ENCODE measurements at places on chromosomes 3 and 15.

DNA sequence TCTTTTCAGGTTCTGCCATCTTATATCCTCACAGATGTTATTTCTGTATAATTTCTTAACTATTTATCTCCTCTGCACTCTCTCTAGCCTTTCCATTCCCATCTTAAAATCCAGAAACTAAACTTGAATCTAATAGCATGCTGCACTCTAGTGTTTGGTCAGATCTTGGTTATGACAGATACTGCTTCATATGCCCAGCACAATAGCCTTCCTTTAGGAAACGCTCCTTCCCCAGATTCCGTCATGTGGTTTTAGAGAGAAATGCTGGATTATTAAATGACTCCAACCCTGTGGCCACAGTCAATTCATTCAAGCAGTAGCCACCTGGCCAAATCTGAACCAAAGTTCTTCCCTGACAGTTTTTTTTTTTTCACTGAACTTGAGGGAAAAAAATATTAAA, 19.4 kb downstream of the RASGRP1 start:
- peak; percentile 16 for DNase-seq

GRCh38 chr3:149532489-149533180, 58.1 kb downstream of the TM4SF4 start:
- peak; percentile 57 for DNase-seq

DNA sequence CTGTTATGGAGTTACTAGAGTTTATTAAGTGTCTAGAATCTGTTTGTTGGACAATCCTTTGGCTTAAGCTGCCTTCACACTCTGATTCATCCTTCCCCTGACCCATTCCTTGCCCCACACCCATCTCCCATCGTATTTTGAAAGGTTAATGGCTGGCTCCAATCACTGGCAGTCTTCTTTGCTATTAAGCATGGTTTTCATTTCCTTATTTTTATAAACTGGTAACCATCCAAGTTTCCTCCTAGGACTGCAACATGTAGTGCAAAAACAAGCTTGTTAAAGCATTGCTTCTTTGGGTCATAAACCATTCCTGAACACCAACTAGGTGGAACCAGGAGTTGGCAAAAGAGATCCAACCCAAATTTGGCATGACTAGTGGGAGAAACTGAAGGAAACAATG, 148.4 kb downstream of the DTWD1 start:
- DNase-seq = peak; percentile 9

GRCh38 chr3:188212308-188212969, 58.5 kb downstream of the LPP start:
- no peak for DNase-seq

GRCh38 chr3:177598097-177598833, 401.0 kb upstream of the TBL1XR1 start:
- peak; percentile 67 for DNase-seq

GRCh38 chr3:9703736-9704346, at the start of gene CPNE9:
Gene CPNE9 (plus strand): TSS chr3:9703833. CDS start chr3:9703997, 164 bp downstream.
- no peak for DNase-seq

DNA sequence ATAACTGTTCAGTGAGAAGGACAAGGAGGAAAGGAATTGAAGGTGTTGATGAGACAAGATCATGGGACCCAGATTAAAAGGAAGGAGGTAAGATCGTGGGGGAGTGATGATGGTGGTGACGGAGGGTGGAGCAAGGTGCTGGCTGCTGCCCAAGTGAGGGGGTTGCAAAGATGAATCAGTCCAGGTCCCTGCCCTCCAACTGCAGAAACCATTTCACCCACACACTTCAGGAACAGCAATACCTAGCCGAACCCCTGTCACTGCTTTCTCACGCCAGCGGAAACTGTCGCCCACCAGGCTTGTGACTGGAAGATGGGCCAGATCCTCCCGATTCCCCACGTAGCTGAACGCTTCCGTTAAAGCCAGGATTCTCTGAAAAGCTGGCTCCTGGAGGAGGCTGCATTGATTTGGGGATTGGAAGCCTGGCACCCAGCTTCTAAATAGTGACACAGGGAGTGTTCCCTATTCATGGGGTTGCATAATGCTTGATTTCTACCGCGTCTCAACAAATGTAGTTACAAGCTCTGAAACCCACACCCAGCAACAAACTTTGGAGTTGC, 3.2 kb upstream of the LSG1 start:
- DNase-seq = peak; percentile 31

- no peak for DNase-seq
These were observed 8.0 kb upstream of the OXTR start for GRCh38 chr3:8777201-8777977.

GRCh38 chr3:45210308-45211041, 15.6 kb downstream of the TMEM158 start:
- peak; percentile 72 for DNase-seq

GRCh38 chr3:112736805-112737566, 96.0 kb upstream of the CCDC80 start:
- no peak for DNase-seq

DNA sequence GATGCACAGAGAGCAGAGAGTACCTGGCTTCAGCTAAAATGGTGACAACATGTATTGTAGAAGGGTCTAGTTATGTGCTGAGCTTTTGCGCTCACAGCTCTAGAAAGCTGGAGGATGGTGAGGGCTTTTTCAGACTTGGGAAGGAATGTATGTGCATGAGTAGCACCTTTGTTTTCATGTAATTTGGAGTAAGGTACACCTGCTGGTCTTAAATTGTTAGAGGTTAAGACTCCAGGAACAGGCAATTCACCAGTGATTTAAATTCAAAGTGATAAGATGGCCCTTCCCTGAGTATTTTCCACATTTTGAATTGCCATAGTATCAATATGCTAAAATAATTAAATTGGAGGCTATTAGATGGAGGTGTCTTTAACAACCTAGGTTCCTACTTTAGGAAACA, 436.4 kb upstream of the GOLIM4 start:
- DNase-seq = no peak

DNA sequence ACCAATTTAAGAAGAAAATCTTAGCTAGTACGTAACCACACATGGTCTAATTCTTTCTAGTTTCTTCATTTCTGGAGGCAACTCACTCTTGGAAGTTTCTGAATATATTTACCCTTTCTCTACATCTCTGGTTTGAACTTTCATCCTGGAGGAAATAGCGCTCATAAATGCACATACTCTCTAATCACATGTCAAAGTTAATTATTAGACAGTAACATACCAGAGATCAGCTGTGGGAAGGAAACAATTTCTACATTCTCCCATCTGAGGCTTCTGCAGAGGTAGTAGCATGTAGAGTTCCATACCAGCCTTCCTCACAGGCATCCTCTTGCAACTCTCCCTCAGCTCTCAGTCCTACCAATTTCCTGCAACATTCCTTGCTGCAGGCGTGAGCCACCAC, 132.5 kb downstream of the RBPMS2 start:
- DNase-seq = no peak

- DNase-seq = peak; percentile 63
These were observed 588.3 kb upstream of the NAALADL2 start for GRCh38 chr3:174270841-174271240.

DNA sequence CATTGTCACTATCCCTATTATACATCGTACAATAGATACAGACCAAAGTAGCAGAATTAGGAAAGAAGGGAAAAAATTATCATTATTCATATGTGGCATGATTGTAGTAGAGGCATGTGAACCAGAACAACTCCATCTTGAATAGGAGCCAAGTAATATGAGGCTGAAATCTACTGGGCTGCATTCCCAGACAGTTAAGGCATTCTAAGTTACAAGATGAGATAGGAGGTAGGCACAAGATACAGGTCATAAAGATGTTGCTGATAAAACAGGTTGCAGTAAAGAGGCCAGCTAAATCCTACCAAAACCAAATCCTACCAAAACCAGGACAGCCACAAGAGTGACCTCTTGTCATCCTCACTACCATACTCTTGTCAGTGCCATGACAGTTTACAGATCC, 1035.4 kb upstream of the SEMA6D start:
- no peak for DNase-seq

DNA sequence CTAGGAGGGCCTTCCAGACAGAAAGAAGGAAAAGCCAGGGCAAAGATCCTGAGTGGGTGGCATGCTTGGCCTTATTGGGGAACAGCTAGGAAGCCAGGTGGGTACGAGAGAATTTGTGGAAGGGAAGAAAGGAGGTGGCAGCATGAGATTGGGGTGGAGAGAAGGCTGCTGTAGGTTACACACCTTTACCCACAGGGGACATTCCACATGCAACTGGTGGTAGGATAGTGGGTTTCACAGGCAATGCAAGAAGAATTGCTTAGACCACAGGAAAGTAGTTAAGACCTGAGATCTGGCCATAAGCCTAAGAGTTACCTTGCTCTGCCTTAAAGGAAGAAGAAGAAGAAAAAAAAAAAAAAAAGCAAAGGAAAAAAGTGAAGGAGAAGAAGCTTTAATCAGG, 19.8 kb downstream of the ANP32A start:
- DNase-seq = no peak

DNA sequence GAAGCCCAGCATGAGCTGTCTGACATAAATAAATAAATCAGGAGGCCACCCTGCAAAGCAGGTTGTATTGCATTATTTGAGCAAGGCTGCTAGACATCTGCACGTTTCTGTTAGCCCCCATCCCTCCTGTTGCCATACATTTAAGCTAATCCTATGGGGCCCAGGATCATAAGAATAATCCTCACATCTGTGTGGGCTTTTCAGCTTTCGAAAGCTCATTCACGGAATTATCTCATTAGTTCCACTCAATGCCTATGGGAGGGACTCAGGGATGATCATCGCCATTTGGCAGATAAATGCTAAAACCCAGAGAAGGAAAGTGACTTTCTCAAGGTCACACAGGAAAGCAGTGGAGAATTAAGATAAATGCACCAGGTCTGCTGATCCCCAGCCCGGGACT, 123.4 kb downstream of the TLE3 start:
- no peak for DNase-seq

DNA sequence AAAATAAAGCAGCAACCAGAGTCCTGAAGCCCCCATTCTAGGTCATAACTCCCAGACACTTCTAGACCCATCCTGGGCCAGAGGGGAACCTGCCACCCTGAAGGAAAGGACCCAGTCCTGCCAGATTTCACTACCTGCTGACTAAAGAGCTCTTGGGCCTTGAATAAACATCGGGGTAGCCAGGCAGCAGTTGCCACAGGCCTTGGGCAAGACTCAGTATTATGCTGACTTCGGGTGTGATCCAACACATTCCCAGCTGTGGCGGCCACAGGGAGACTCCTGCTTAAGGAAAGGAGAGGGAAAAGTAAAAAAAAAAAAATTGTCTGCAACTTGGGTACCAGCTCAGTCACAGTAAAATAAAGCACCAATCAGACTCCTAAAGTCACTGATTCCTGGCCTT, 23.8 kb downstream of the NEDD4 start:
- DNase-seq = no peak

GRCh38 chr3:133209871-133210550, 171.8 kb downstream of the TMEM108 start:
- peak; percentile 82 for DNase-seq

GRCh38 chr3:102192575-102192974, 242.2 kb upstream of the ZPLD1 start:
- DNase-seq = no peak

GRCh38 chr3:111412656-111413055, 129.3 kb upstream of the CD96 start:
- no peak for DNase-seq

- DNase-seq = no peak
These were observed 233.8 kb downstream of the NTRK3 start for GRCh38 chr15:88022716-88023115.

DNA sequence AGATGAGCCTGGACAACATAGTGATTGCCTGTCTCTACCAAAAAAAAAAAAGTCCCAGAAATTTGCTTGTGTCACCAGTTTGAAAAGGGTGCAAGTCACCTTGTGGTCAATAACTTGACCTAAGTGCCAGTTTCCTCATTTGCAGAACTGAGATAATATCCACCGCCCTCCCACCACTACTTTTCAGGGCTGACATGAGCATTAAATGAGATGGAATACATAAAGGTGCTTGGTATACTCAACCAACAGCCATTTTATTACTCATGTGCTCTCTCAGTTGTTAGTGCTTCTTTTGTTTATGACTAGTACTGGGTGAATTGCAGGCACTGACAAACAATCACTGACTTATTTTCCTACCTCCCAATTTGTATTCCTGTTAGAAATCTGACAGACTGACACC, 340.5 kb upstream of the SATB1 start:
- no peak for DNase-seq

GRCh38 chr15:95078003-95078402, 846.6 kb downstream of the MCTP2 start:
- DNase-seq = peak; percentile 87

DNA sequence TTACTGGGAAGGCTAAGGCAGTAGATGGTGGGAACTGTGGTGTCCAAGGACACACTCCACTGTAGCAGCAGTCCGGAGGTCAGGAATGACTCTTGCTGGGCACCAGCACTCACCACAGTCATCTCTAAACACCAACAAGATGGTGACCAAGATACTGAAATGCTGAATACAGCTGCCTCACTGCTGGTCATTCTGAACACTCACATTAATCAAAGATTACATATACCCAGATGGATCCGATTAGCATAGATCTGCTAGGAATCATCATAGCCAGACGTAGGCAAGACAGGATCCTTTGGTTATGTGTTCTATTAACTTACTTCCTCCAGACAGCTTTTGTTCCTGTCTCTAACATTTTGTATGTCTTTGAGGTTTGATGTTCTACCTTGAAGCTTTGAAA, 134.9 kb upstream of the BFSP2 start:
- DNase-seq = no peak
